ENCODE measurements at places on chromosomes 12 and 14. TPM values are rescaled to one million over a fixed set of nuclear protein-coding genes. Genes with fewer than 3 reads are reported as not detected.

DNA sequence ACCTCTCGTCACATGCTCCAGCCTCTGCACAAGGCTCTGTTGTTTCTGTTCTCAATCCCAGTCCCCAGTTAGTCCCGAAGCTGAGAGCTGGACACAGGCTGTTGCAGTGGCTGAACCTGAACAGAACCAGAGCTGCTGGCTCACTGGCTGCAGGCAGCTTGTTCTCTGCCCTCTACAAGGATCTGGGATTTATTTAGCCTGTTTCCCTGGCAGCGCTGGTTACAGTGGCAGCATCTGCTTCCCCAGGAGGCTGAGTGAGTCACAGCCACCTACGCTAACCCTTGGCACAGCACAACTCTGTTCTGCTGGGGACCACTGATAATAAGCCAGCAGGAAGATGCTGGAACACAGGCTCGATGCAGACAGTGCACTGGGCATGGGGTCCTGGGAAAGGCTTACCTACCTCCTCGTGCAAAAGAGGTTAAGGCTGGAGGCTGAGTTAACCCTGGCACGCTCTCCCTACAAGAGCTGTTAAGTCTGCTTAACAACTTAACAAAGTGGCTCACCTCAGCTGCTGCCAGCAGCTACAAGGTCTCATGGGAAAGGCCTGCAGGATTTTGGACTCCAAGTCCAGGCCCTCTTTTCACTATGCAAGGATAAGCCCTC is 299.6 kb downstream of the PCNX1 start:
- no peak for DNase-seq

GRCh38 chr12:48980389-48980952 is 2.3 kb downstream of the WNT1 start:
- no peak for DNase-seq

GRCh38 chr14:97306133-97306759 is 509.1 kb downstream of the VRK1 start:
- DNase-seq: no peak

Gene DDX54
- 54.5 TPM for total RNA-seq

Gene PMCH
- total RNA-seq: not detected

Gene TAS2R20
- total RNA-seq: 1.8 TPM

Measured in NCI-H460 (cell line).